Activated CD8-positive, alpha-beta T cell treated with anti-CD3 and anti-CD28 coated beads for 36 hours (primary cell): ENCODE measurements at places on chromosomes 1 and 21. TPM values are rescaled to one million over a fixed set of nuclear protein-coding genes. Genes with fewer than 3 reads are reported as not detected.

The B3GALT2 gene
- total RNA-seq: not detected

The KCNA2 gene
- total RNA-seq: 0.02 TPM

The CCDC30 gene
- 0.60 TPM for total RNA-seq

The EYA3 gene
- 34.9 TPM for total RNA-seq

The ADAMTS4 gene
- total RNA-seq: 1.1 TPM

DNA sequence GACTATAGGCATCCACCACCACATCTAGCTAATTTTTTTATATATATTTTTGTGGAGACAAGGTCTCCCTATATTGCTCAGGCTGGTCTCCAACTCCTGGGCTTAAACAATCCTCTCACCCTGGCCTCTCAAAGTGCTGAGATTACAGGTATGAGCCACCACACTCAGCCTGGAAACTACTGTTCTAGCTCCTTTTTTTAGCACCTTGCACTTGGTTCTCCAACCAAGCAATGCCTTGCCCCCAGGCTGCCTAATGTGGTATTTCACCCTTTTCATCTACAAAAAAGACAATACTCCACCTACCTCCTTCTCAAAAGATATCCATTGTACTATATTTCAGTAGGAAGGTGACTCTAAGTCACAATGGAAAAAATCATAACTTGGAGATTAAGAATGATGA is 6.7 kb downstream of the ARNT start:
- DNase-seq: peak; percentile 49
- peak overlapping the region; percentile 38 for H3K27ac ChIP-seq
- peaks cover 40% of the 10 kb centered on the region for H3K4me1 ChIP-seq
- no peak overlapping the region for H3K4me3 ChIP-seq
- peaks cover 43% of the 10 kb centered on the region for H3K36me3 ChIP-seq
- H3K27me3 ChIP-seq: no peaks in the 10 kb centered on the region

GRCh38 chr1:94039514-94039870 is 81.5 kb downstream of the ABCA4 start:
- H3K4me3 ChIP-seq: no peak overlapping the region
- no peak overlapping the region for H3K27ac ChIP-seq
- H3K36me3 ChIP-seq: no peaks in the 10 kb centered on the region
- H3K27me3 ChIP-seq: peaks cover 27% of the 10 kb centered on the region
- peaks cover 5% of the 10 kb centered on the region for H3K4me1 ChIP-seq

DNA sequence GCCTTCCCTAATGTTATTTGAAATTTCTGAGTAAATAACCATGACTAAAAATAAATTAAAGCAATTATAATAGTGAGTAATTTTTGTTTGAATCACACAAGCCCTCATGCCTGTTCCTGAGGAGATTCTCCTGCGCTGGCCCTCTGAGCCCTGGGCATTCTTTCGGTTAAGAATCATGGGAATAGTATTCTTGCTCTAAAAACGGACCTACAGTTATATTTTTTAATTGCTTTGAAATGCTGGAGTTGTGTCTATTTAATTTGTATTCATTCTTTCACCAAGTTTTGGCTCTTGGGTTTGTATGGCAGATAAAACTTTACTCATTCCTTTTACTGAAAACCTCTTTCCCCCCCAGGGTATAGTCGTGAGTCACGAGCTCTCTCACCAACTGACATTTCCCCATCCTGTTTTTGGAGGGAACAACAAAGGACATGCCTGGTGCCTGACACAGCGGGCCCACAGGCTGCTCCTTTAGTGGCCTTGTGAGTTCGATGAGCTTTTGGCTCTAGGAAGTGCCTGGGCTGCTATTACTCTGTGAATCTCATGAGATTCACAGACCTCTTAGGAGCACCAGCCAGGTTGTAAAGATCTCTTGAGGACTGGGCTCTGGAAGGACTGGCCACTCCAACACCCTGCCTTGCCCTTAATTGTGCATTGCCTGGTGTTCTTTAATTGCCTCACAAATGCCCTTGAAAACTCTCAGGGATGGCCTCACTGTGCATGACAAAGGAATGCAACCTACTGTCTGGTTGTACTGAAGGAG is 58.6 kb downstream of the DDR2 start:
- DNase-seq: peak; percentile 8
- H3K4me1 ChIP-seq: peaks cover 3% of the 10 kb centered on the region
- H3K36me3 ChIP-seq: no peaks in the 10 kb centered on the region
- H3K4me3 ChIP-seq: no peak overlapping the region

DNA sequence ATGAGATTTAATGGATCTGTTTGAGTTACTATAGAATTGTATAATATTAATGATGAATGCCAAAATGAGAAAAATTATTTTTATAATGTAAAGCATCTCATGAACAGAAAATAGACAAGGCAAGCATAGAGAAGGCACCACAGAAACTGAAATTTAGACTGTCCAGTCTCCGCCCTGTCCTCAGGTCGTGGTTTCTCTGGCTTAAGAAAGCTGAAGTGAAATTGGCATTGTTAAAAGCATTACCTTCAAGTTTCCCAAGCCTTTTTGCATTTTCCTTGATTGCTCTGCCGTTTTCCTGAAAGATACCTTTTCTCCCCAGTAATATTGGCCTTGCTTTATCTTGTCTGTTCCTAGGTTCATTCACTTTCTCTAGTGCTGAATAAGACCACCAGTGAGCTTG is 58.0 kb downstream of the VPS13D start:
- no peak overlapping the region for H3K4me3 ChIP-seq
- H3K4me1 ChIP-seq: peaks cover 6% of the 10 kb centered on the region
- no peaks in the 10 kb centered on the region for H3K27me3 ChIP-seq
- H3K36me3 ChIP-seq: peaks cover 28% of the 10 kb centered on the region
- H3K27ac ChIP-seq: no peak overlapping the region

- H3K36me3 ChIP-seq: no peaks in the 10 kb centered on the region
- peaks cover 5% of the 10 kb centered on the region for H3K27me3 ChIP-seq
- no peak overlapping the region for H3K4me3 ChIP-seq
- no peaks in the 10 kb centered on the region for H3K4me1 ChIP-seq
- H3K27ac ChIP-seq: no peak overlapping the region
These were observed 35.1 kb downstream of the DIRAS3 start for GRCh38 chr1:68015369-68015768.

- no peak overlapping the region for H3K4me3 ChIP-seq
- H3K27me3 ChIP-seq: no peaks in the 10 kb centered on the region
- H3K27ac ChIP-seq: no peak overlapping the region
- H3K4me1 ChIP-seq: no peaks in the 10 kb centered on the region
- H3K36me3 ChIP-seq: no peaks in the 10 kb centered on the region
These were observed 19.4 kb downstream of the JUN start for GRCh38 chr1:58764294-58764978.

GRCh38 chr1:212230329-212230728 is 54.9 kb upstream of the PPP2R5A start:
- DNase-seq: no peak
- H3K27me3 ChIP-seq: no peaks in the 10 kb centered on the region
- H3K36me3 ChIP-seq: no peaks in the 10 kb centered on the region
- peaks cover 39% of the 10 kb centered on the region for H3K4me1 ChIP-seq
- no peak overlapping the region for H3K4me3 ChIP-seq

GRCh38 chr1:63294803-63295594 is 27.4 kb upstream of the FOXD3 start:
- H3K4me1 ChIP-seq: no peaks in the 10 kb centered on the region
- no peak overlapping the region for H3K27ac ChIP-seq
- H3K4me3 ChIP-seq: no peak overlapping the region
- peaks cover 7% of the 10 kb centered on the region for H3K27me3 ChIP-seq
- H3K36me3 ChIP-seq: no peaks in the 10 kb centered on the region

GRCh38 chr21:20996421-20997310 is 1.5 kb upstream of the NCAM2 start:
- peaks cover 30% of the 10 kb centered on the region for H3K27me3 ChIP-seq
- H3K27ac ChIP-seq: no peak overlapping the region
- H3K4me3 ChIP-seq: peak overlapping the region; percentile 36

- H3K36me3 ChIP-seq: no peaks in the 10 kb centered on the region
- H3K4me3 ChIP-seq: no peak overlapping the region
- no peak overlapping the region for H3K27ac ChIP-seq
- peaks cover 3% of the 10 kb centered on the region for H3K4me1 ChIP-seq
These were observed 63.6 kb upstream of the ZC3H12A start for GRCh38 chr1:37410815-37411214.

GRCh38 chr1:95094923-95095322 is 22.2 kb upstream of the ALG14 start:
- H3K4me3 ChIP-seq: no peak overlapping the region
- DNase-seq: no peak

- no peak overlapping the region for H3K27ac ChIP-seq
- no peaks in the 10 kb centered on the region for H3K27me3 ChIP-seq
- H3K4me3 ChIP-seq: no peak overlapping the region
- peaks cover 5% of the 10 kb centered on the region for H3K4me1 ChIP-seq
These were observed 283.6 kb upstream of the USP25 start for GRCh38 chr21:15446223-15446622.

DNA sequence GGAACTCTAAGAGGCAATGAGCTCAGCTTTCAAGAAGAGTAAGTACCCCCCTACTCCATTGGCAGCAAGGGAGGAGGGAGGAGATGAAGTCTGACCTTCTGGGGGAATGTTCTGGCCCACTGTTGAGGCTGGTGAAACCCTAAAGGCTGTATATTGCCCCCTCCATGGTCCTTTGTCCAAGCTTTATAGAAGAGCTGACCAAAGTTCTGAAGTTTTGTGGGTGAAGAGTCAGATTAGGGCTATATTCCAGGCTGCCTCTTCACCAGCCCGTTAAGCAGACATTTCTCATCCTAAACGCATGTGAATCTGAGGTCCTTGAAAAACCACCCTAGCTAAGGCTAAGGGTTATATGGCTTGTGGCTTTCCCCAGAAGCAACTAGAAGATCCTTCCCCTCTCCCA is 1.4 kb downstream of the C1orf94 start:
- no peak overlapping the region for H3K27ac ChIP-seq
- DNase-seq: no peak
- H3K4me3 ChIP-seq: no peak overlapping the region
- no peaks in the 10 kb centered on the region for H3K36me3 ChIP-seq
- H3K4me1 ChIP-seq: no peaks in the 10 kb centered on the region
